Naive B cell (primary cell): ENCODE measurements at places on chromosomes 6 and 20.

DNA sequence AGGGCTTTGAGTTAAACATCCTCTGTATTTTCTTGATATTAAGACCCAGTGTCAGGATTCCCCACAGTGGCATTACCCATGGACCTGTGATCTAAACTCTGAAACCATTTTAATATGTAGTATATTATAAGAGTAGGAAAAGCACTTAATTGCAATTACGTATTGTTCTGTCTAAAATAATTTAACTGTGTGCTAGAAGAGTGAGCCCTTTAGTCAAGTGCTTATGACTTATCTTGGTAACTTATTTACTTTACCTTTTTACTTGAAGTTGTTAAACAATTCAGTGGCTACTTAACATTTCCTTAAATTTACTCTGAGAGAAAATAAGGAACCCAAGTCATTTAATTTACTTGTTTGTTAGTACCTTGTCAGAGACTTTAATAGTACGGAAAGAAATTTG lies 173.6 kb downstream of the CDKAL1 start:
- no peaks in the 10 kb centered on the region for H3K27me3 ChIP-seq
- H3K4me3 ChIP-seq, result no peak overlapping the region
- no peaks in the 10 kb centered on the region for H3K36me3 ChIP-seq
- DNase-seq, result no peak
- peaks cover 21% of the 10 kb centered on the region for H3K4me1 ChIP-seq

GRCh38 chr6:168263351-168263905 lies 56.1 kb downstream of the DACT2 start:
- H3K27me3 ChIP-seq, result no peaks in the 10 kb centered on the region
- no peak for DNase-seq
- H3K4me3 ChIP-seq, result no peak overlapping the region
- H3K36me3 ChIP-seq, result no peaks in the 10 kb centered on the region

- peaks cover 5% of the 10 kb centered on the region for H3K4me1 ChIP-seq
- no peak for DNase-seq
- no peaks in the 10 kb centered on the region for H3K36me3 ChIP-seq
- H3K27ac ChIP-seq, result no peak overlapping the region
Measured at GRCh38 chr20:50982363-50982762, 23.7 kb downstream of the MOCS3 start.

DNA sequence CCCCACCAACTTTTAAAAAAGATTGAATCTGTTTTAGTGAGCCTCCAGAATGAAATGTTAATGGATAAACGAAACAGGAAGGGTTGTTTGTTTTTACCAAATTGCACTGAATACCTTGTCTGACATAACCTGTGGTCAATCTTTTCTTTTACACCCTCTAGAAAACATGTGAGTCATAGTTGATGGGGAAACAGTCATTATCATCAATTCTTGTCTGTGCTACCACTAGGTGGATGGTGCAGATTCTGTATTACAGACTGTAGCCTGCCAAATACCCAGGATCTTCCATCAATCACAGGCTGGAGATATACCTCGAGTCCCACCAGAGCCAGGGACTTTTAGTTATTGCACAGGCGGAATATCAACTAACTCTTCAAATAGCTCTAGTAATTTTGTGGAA lies 29.5 kb upstream of the PKIB start:
- H3K27me3 ChIP-seq, result no peaks in the 10 kb centered on the region
- H3K4me1 ChIP-seq, result no peaks in the 10 kb centered on the region
- peaks cover 8% of the 10 kb centered on the region for H3K36me3 ChIP-seq

- H3K4me3 ChIP-seq, result no peak overlapping the region
- DNase-seq, result no peak
- H3K36me3 ChIP-seq, result no peaks in the 10 kb centered on the region
- H3K4me1 ChIP-seq, result no peaks in the 10 kb centered on the region
- H3K27me3 ChIP-seq, result no peaks in the 10 kb centered on the region
Measured at GRCh38 chr6:114000069-114000468, 29.1 kb upstream of the HDAC2 start.

DNA sequence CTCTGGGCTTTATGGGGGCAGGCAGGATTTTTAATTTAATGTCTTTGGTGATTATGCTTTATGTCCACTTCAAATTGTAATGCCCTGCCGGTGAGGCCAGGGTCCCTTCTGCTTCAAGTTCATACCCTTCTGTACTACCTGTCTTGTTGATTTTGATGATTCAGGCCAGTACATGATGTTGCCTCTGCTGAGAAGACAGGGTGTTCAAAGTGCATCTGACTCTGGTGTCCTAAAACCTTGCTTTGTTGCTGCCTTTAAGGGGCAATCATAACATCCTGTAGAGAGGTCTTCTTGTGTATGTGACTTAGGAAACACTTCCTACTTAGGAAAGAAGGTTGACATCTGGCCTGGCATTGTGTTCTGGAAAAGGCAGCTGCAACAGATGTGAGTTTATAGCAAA lies 113.2 kb downstream of the TMEM170B start:
- no peak overlapping the region for H3K4me3 ChIP-seq
- H3K4me1 ChIP-seq, result no peaks in the 10 kb centered on the region
- no peak overlapping the region for H3K27ac ChIP-seq
- no peak for DNase-seq
- H3K27me3 ChIP-seq, result peaks cover 8% of the 10 kb centered on the region

GRCh38 chr6:147506704-147507114 lies 1.8 kb upstream of the SAMD5 start:
- H3K27ac ChIP-seq, result no peak overlapping the region
- peaks cover 52% of the 10 kb centered on the region for H3K27me3 ChIP-seq
- peaks cover 6% of the 10 kb centered on the region for H3K36me3 ChIP-seq
- H3K4me3 ChIP-seq, result no peak overlapping the region

DNA sequence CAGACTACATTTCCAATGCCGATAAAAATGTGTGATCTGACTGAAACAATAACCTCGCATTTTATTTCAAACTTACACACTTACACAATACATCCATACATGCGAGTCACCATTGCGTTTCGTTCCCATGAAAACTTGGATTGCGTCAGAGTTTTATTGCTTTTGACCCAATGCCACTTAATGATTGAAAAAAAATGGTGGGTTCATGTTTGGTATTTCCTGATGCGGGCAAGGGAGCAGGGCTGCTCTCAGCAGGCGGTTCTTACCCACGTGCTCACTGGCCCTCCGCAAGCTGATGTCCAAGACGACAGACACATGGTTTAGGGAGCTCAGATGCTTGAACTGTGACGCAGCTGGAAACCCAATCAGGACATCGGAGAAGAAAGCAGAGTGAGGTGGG lies 281.0 kb upstream of the SULF2 start:
- peaks cover 8% of the 10 kb centered on the region for H3K4me1 ChIP-seq
- DNase-seq, result no peak
- H3K27ac ChIP-seq, result no peak overlapping the region
- no peaks in the 10 kb centered on the region for H3K36me3 ChIP-seq

DNA sequence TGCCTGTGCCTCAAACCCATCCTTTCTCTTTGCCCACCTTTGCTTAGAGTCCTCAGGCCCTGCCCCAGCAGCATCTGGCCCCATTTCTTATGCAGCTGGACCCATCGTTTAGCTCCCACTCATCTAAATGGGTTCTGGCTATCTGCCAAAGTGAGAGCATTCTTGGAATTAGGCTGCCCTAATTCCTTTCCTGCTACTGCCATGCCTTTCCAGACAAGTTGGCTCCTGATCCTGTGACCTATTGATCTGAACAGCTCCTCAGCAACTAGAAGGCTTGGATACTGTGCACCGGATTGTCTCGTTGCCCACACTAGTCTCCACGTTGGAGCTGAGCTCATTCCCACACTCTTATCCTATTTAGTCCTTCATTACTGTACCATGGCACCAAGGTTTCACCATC lies 22.9 kb downstream of the DZANK1 start:
- H3K4me3 ChIP-seq, result no peak overlapping the region
- H3K4me1 ChIP-seq, result no peaks in the 10 kb centered on the region
- H3K27me3 ChIP-seq, result no peaks in the 10 kb centered on the region
- H3K36me3 ChIP-seq, result peaks cover 3% of the 10 kb centered on the region
- H3K27ac ChIP-seq, result no peak overlapping the region
- no peak for DNase-seq

- no peaks in the 10 kb centered on the region for H3K27me3 ChIP-seq
- DNase-seq, result no peak
- H3K4me1 ChIP-seq, result peaks cover 20% of the 10 kb centered on the region
- H3K36me3 ChIP-seq, result no peaks in the 10 kb centered on the region
- H3K27ac ChIP-seq, result peak overlapping the region; percentile 82
- peak overlapping the region; percentile 92 for H3K4me3 ChIP-seq
Measured at GRCh38 chr20:53608456-53609452, 15.1 kb upstream of the ZNF217 start.

DNA sequence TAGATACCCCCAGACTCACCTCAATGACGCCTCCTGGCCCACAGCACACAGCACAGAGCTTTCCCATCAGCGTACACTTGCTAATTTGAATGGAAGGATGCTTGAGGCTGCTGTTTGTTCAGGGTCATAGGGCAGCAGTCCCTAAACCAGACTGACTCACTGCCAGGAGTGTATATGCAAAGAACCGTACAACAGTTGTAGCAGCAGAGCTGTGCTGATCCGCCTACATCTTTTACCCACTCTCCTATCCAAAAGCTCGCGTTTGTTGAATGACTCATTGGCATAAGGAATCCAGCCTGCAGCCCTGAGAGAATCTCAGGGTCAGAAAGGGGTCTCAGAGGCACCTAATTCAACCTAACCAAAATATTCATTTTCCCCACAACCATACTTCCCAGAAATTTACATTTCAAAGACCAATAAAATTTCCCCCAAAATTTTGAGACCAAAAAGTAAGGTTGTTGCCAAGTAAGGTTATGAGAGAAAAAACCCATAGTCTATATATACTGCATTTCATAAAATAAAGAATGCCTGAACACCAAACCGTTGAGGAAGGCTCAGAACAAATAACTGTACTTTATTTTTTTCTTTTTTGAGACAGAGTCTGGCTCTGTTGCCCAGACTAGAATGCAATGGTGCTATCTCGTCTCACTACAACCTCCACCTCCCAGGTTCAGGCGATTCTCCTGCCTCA lies 35.3 kb upstream of the CCND3 start:
- peak overlapping the region; percentile 72 for H3K27ac ChIP-seq
- H3K4me3 ChIP-seq, result peak overlapping the region; percentile 63
- DNase-seq, result no peak
- H3K4me1 ChIP-seq, result peaks cover 48% of the 10 kb centered on the region
- H3K36me3 ChIP-seq, result no peaks in the 10 kb centered on the region

GRCh38 chr6:1312473-1313367 lies 822 bp downstream of the FOXQ1 start:
- H3K4me1 ChIP-seq, result peaks cover 30% of the 10 kb centered on the region
- H3K4me3 ChIP-seq, result peak overlapping the region; percentile 75

DNA sequence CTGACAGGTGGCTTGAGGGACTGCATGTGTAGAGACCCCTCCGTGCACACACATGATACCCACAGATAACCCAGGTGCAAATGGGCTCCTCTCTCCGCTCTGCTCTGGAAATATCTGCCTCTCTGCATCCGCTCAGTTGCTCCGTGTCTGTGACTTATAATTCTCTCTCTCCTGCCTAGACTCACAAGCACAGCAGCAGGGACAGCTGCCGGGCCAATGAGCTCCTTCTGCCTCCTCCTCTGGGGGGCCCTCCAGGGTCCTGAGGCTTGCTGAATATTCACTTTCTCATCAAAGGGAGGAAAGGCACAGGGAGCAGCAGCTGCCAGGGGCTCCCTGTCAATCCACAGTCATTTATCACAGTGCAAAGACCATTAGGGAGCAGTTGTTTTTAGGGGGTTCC lies 24.1 kb downstream of the LRFN2 start:
- no peak overlapping the region for H3K27ac ChIP-seq
- no peak for DNase-seq
- no peak overlapping the region for H3K4me3 ChIP-seq
- no peaks in the 10 kb centered on the region for H3K4me1 ChIP-seq
- H3K27me3 ChIP-seq, result no peaks in the 10 kb centered on the region

DNA sequence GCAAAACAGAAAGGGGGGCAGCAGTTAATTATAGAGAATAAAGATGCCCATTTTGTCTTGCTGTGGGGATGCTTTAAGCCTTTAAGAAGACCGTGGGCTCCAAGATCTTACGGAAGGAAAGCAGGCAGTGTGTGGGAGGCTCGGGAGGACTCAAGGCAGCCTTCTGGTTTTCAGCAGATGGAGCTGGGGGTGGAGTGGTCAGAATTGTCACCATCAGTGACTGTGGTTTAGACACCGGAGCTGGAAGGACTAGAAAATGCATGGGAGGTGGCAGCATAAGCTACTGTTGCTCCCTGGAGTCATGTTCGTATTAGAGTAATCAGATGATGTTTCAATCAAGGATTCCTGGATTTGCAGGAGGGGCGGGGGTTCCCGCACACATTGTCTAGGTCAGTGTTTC lies 3.7 kb downstream of the PHACTR1 start:
- no peak for DNase-seq
- H3K36me3 ChIP-seq, result no peaks in the 10 kb centered on the region
- peaks cover 31% of the 10 kb centered on the region for H3K27me3 ChIP-seq

GRCh38 chr6:90160013-90160412 lies 136.6 kb downstream of the BACH2 start:
- peak overlapping the region; percentile 49 for H3K27ac ChIP-seq
- H3K4me1 ChIP-seq, result peaks cover 71% of the 10 kb centered on the region
- H3K36me3 ChIP-seq, result no peaks in the 10 kb centered on the region
- DNase-seq, result no peak

DNA sequence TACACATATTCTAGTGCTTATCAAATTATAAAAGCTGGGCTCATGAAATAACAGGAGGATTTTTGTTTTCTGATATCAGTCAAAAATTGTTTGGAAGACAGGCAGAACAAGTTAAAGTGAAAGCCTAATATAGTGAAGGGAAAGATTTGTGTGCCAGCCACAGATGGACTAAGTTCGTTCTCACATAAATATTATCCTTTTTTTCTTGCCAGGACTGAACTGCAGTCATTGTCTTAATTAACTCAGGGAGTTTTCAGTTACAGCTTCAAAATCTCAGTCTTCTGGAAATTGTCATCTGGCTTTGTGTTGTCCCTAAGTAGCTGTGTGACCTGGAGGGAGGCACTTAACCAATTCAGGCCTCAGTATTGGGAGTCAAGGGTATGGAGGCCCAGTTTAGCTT lies 40.7 kb downstream of the PLCB4 start:
- no peaks in the 10 kb centered on the region for H3K4me1 ChIP-seq
- H3K4me3 ChIP-seq, result no peak overlapping the region
- H3K27ac ChIP-seq, result no peak overlapping the region
- no peaks in the 10 kb centered on the region for H3K36me3 ChIP-seq
- DNase-seq, result no peak

- no peak for DNase-seq
- H3K4me3 ChIP-seq, result no peak overlapping the region
- no peaks in the 10 kb centered on the region for H3K27me3 ChIP-seq
Measured at GRCh38 chr6:147372806-147373205, 135.7 kb upstream of the SAMD5 start.

- DNase-seq, result no peak
- H3K27ac ChIP-seq, result no peak overlapping the region
- H3K4me1 ChIP-seq, result no peaks in the 10 kb centered on the region
- no peak overlapping the region for H3K4me3 ChIP-seq
- peaks cover 9% of the 10 kb centered on the region for H3K27me3 ChIP-seq
- peaks cover 7% of the 10 kb centered on the region for H3K36me3 ChIP-seq
Measured at GRCh38 chr6:160388922-160389321, 40.7 kb downstream of the SLC22A3 start.

DNA sequence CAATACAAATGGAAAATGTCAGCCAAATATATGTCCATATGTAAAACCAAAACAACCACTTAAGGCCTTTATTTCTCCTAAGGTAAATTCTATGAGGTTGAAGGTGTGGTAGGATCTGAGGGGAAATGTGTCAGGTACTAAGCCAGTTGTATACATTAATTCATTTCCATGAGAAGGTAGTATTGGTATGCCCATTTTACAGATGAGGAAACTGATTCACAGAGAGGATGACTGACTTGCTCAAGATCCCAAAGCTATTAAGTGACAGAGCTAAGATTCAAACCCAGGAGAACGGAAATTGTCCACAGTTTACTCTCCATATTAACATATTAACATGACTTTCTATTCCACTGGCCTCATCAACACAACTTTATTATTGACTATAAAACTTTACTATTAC lies 64.1 kb upstream of the MAP7 start:
- H3K27me3 ChIP-seq, result no peaks in the 10 kb centered on the region
- H3K4me1 ChIP-seq, result peaks cover 3% of the 10 kb centered on the region
- H3K36me3 ChIP-seq, result peaks cover 32% of the 10 kb centered on the region
- no peak for DNase-seq
